ENCODE measurements at places on chromosomes 4 and X.

GRCh38 chr4:687048-687970 is 1.6 kb downstream of the SLC49A3 start:
- no peak for DNase-seq

DNA sequence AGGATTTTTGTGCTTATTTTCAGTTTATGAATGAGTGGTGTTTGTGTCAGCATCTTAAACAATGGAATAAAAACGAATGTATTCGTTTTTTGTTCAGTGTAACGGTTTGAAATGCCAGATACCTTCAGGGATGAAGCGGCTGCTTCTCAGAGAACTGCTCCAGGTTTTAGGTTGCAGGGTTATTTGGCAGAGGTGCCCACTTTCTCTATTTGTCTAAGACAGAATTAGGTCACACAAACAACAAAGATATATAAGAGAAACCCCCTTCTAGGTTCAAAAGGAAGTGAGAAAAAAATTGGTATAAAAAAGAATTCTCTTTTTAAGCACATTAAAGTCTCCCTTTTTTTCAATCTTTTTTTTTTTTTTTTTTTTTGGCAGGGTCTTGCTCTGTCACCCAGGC is 98.9 kb downstream of the MFAP3L start:
- DNase-seq: no peak

DNA sequence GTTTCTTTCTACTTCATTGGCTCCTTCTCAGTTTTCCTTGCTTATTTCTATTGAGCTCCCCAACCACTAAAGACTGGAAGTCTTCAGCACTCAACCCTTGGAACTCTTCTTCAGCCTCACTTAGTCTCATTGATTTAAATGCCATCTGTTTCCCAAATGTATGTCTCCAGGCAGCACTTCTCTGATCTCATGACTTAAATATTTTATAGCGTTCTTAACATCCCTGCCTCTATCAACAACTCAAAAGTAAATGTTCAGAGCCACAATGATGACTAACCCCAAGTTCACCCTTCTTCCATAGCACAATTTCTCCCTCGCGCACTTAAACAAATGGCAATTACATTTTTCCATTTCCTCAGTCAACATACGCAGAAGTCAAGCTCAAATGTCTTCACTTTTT is 1393.3 kb downstream of the ARAP2 start:
- DNase-seq: no peak

- no peak for DNase-seq
Observed at GRCh38 chrX:24956828-24957227, 58.9 kb downstream of the ARX start.

GRCh38 chr4:654871-655463 is 19.1 kb downstream of the ATP5ME start:
- DNase-seq: no peak

DNA sequence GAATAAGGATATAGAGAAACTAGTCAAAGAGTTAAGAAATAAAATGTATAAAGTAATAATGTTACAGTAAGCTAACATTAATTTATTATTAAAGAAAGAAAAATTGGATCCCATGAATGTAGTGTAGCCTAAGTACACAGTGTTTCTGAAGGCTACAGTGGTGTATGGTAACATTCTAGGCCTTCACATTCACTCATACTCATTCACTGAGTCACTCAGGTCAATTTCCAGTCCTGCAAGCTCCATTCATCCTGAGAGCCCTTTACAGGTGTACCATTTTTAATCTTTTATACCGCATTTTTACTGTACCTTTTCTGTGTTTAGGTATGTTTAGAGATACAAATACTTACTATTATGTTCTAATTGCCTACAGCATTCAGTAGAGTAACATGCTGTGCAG is 120.6 kb upstream of the AGA start:
- no peak for DNase-seq

GRCh38 chrX:68941385-68941952 is 112.6 kb downstream of the EFNB1 start:
- DNase-seq: no peak

- DNase-seq: no peak
Observed at GRCh38 chr4:98193459-98194105, 50.3 kb upstream of the STPG2 start.

- no peak for DNase-seq
Observed at GRCh38 chr4:156052116-156052515, 98.5 kb upstream of the CTSO start.

DNA sequence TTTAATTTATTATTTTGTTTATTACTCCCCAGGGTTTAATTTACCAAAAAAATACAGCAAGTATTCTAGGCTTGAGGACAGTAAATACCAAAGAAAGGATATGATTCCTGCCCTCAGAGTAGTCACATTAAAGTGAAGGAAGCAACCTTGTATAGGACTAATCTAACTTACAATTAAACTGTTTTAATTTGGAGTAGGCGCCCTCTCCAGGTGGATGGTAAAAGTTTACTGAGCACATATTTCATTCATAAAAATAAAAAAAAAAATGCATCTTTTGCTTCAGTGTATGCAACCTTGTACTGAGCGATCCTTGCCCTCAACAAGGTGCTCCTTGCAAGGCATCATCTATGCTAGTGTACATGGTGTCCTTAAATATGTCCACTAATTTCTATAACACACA is 72.0 kb upstream of the MAGEB16 start:
- DNase-seq: no peak

DNA sequence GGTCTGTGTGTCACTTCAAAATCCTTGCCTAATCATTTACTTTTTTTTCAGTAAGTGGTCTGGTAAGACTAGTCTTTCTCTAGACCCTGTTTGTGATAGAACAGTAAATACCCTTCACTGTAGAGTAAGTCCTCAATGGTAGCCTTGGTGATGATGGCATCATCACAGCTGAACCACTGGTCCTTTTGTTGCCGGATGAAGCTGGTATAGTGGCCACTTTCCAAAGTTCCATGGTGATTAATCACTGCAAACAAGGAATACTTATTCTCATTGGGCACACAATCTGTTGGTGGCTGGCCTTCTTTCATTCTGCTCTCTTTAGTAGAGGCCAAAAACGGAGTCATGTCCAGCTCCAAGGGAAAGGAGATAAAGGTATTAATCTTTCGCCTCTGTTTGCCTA is 2.9 kb downstream of the USP51 start:
- no peak for DNase-seq

DNA sequence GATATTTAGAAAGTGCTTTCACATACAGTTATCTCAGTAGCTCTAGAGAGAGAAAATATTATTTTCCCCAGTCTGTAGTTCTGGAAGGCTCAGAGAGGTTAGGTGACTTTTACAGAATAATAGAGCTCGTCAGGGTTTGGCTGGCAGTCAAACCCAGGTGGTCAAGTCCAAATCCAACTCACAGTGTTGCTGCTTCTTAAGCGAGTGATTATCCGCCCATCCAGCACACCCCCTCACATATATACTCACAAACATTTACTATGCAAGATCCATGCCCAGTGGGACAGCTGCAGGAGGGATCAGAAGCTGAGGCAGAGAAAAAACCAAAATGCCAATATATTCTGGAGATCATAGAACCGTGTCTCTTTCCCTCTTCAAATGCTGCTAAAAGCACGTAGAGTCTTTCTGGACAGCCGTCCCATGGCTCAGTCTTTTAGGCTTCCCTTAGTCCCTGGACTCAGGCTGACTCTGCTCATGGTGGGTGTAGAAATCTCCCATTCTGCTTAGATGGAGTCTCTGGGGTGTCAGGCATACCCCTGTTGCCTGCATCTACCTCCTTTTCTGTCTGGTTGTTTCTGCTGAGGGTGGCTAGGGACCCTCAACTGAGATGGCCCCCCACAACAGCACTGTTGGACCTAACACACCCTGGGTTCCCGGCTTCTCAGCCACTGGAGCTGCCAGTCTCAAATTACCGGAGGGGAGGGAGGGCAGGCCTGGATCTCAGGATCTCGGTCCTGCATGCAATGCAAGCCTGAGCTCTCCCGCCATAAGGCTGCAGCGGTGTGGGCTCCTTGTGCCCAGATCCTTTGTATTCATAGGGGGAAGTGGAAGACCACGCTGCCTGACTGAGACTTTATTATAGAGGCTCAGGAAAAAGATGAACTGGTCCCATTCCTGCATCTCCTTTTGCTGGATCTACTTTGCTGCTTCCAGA is at the start of gene CHRNA9:
CHRNA9 (plus strand) TSS at position 743 of the 934 bp plus-strand sequence; CDS start at position 878, 135 bp downstream.
- no peak for DNase-seq

- DNase-seq: no peak
Observed at GRCh38 chrX:148728901-148729300, 228.5 kb downstream of the AFF2 start.

GRCh38 chr4:98838531-98838930 is 90.4 kb downstream of the EIF4E start:
- no peak for DNase-seq

GRCh38 chrX:31397119-31397518 is 325.3 kb upstream of the FTHL17 start:
- DNase-seq: no peak

DNA sequence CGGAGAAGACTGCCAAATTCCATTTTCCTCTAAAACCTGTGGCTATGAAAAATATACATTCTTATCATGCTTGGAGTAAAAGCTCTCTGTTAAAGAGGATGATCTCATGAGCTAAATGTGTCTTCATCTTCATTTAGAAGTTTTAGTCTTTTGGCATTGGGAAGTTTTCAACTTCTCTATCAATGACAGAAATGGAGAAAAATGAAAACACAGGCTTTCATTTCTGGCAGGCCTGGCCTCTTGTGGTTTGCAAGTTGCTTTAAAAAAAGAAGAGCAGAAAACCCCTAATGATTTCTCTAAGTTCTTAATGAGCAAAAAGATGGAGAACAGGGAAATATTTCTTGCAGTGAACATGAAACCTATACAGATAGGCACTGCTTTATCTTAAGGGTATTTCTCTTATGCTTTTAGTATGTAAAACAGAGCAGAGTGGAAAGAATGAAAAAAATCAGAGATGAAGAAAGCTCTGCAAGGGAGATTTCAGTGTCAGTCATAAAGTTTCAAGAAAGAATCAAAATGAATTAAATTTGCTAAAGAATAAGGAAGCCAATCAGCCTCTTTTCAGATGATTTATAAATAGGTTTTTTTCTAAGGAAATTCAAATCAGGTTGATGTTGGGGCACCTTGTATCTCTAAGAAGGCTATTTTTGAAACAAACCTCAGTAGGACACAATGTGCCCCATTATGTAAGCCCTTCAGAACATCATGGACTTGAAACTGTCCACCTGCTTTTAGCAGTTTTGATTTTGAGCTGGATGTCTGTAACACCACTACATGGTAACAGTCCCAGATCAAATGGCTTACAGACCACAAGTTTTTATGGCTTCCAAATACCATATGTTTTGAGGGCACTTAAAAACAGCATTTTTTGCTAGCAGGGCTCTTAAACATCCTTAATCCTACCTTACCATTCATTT is 225.0 kb downstream of the GRIA3 start:
- no peak for DNase-seq

GRCh38 chr4:127967141-127967775 is 2.1 kb downstream of the ABHD18 start:
- no peak for DNase-seq

GRCh38 chr4:163484906-163485305 is 9.6 kb upstream of the TMA16 start:
- no peak for DNase-seq

- DNase-seq: no peak
Observed at GRCh38 chr4:140826701-140827027, 70.5 kb upstream of the TBC1D9 start.

GRCh38 chr4:141022111-141022695 is 111.1 kb downstream of the RNF150 start:
- no peak for DNase-seq

DNA sequence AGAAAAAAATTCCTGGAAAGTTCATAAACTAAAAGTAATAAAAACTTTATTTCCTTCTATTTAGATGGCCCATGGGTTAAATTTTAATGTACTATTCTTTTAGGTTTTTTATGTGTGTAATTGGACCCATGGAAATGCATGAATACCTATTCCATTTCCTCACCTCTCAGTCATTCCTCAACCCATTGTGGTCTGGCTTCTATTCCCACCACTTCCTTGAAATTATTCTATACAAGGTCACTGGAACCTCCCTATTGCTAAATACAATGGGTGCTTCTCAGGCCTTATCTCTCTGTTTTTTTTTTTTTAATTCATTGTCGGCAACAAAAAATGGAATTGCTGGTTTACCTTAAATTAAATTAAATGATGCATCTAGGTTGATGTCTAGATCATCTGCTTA is 17.2 kb downstream of the SLC39A8 start:
- no peak for DNase-seq

DNA sequence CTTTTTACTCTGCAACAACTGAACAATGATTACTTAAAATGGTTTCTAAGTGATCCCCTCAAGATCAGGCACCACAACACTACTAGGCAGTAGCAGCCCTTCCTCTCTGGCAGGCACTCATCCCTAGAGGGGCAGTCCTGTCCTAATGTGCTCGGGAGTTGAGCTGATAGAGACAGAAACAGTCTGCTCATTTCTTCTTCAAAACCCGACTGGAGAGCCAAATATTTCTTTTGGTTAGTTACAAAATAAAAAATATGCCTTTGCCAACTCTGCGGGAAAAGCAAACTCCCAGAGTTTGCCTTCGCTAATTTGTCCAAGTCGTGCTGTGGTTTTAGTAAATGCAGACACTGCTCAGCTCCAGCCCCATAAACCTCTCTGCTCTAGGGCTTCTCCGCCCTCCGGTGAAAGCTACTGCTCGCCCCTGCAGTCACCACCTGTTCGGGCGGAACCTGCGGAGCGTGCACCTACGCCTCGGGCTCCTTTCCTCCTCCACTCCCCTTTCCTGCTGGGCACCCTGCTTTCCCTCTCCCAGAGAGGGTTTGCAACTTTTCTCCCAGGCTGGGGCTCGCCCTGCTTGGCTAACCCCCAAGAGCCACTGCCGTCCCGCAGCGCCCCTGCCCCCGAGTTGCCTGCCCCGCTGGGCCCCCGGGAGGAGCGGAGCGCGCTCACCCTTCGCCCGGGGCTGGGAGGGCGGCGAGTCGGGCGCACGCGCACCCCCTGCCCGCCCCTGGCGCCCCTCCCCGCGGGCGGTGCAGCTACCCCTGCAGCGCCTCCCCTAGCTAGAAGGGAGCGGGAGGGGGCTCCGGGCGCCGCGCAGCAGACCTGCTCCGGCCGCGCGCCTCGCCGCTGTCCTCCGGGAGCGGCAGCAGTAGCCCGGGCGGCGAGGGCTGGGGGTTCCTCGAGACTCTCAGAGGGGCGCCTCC is at the start of gene NPNT:
NPNT (plus strand) TSS at position 812 of the 923 bp plus-strand sequence. CDS start 182 bp downstream, outside the sequence.
- DNase-seq: no peak

DNA sequence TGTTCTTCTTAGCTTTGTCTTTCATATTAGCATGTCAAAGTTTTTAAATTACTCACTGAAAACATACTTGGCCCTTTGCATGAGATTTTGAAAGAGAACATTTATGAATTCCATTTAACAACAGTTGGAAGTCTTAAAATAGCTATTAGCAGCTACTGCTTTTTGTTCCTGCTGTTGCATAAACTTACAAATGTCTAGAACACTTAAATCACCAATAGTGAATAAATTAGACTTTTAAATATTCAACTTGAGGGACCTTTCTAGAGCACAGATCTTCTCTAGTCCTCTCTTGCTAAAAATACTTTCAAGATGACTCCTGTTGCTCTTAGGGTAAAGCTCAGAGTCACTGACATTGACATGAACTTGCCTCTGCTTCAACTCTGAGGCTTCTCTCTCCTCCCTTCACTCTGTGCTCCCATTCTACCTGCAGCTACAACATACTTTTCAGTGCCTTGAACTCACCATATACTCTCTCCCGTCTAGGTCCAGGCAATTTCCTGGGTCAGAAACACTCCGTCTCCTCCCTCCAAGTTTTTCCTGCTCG is 15.8 kb upstream of the TXK start:
- no peak for DNase-seq
